ENCODE measurements at places on chromosomes 11 and 22. TPM values are rescaled to one million over a fixed set of nuclear protein-coding genes. Genes with fewer than 3 reads are reported as not detected.

YAP1 gene
- total RNA-seq, result 118 TPM

PTPRCAP gene
- not detected for total RNA-seq

UPK3A gene
- total RNA-seq, result not detected

RPS6KA4 gene
- 61.0 TPM for total RNA-seq

SERHL2 gene
- 2.8 TPM for total RNA-seq

NCF4 gene
- not detected for total RNA-seq

OR52E8 gene
- total RNA-seq, result not detected

SLC39A13 gene
- 183 TPM for total RNA-seq

TESMIN gene
- total RNA-seq, result 0.13 TPM

CHRM1 gene
- total RNA-seq, result not detected

DNA sequence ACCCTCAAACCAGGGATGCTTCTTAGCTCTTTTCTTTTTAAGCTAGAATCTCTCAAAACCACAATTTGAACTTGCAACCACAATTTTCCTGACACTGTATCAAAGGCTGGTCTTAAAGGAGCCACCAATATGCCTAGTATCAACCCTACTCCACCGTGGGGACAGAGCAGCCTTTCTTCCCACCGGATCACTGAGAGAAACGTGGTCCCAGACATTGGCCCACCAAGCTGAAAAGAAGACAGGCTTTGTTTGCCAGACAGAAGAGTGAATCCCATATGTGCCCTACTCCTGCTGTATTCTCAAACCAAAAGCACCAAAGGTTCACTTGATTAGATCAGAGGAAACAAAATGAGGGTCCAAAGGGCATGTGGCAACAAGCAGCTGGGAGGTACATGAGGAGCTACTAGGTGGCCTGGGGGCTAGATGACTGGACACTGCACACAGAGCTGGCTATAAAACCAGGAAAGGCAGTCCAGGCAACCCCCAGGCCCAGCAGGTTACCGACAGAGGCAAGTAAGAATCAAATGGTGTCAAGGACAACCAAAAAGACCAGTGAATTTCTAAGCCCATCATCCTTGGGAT is 3.6 kb upstream of the VWCE start:
- peak; percentile 19 for DNase-seq

DNA sequence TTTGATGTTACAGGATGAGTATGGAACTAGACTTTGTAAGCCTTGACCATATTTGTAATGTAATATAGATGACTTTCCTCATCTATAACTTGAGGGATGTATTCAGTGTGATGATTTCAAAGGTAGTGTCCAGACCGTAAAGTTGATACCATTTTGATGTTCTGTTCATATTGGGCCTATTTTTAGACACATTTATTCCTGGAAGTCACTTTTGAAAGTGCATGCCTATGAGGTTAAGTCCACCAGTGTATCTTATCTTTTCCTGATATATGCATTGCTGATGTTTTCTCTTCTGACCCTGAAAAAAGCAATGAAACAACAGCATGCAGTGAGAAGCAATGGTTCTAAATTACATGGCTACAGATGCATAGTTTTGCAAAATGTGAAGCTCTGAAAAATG is 244.7 kb upstream of the PDGFD start:
- DNase-seq, result no peak

- DNase-seq, result no peak
Observed at GRCh38 chr11:25928076-25928475, 403.9 kb upstream of the ANO3 start.

DNA sequence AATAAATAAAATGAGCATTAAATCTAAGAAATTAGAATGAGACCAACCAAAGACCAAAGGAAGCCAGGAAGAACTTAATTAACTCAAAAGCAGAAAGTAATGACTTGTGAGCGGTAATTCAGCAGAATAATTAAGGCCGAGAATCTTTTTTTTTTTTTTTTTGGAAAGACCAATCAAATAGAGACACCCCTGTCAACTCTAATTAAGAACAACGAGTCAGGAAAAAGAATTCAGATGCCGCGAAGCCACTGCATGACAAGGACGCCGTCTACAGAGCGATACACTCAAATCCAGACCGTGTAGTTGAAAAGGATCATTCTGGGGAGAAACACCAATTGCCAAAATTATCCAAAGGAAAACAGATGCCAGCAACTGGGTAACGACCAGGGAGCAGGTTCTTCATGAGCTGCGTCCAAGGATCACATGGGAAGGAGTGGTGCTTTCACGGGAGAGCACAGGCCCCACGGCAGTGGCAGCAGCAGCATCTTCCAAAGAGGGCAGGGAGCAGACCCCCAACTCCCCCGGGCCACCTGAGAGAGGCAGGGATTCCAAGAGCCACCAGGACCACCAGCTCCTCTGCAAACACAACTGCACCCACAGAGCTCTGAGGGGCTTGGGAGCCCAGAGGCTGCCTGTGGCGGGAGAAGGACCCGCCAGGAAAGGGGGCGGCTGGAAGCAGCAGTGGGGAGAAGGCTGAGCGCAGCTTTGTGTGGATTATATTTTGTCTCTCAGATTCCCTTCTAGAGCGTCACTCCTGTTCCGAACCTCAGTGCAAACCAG is 469.8 kb downstream of the BRD1 start:
- DNase-seq, result no peak

DNA sequence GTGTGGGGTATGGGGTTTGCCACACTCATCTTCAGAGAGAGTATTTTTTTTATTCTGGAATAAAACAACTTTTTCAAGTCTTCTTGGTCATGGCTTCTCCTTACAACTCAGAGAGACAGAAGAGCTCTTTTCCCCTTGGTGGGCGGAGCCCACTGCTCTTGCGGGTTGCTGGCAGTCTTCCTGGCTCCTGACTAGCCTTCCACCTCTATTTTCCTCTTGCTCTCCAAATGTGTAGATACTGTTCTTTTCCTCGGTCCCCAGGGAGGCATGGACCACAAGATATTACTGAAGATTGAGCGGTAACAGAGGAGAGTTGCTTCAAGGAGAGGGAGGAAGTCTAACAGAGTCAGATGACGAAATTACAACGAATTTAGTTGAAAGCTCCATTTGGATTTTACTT is 210.6 kb downstream of the NTM start:
- DNase-seq, result peak; percentile 68

DNA sequence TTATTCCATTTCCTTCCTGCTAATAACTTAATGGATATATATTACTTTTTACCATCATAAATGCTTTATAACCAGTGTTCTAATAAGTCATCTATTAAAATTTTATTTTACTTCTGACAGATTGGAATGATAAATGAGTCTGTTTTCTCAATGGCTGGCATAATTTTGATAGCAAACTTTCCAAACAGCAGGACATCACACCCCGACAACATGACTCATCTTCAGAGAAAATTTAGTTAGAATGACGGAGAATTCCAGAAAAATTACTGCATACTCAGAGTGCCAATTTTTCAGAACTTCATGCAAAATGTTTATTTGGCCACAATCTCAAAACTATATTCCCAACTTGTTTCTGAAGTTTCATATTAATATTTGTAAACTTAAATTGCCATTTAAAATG is 174.4 kb downstream of the SWAP70 start:
- DNase-seq, result peak; percentile 82

GRCh38 chr22:49521787-49522224 is 305.9 kb downstream of the BRD1 start:
- DNase-seq, result no peak

- no peak for DNase-seq
Observed at GRCh38 chr11:102611291-102611690, 13.8 kb downstream of the MMP20 start.

GRCh38 chr22:24176630-24177029 is 4.7 kb upstream of the SUSD2 start:
- DNase-seq, result no peak

DNA sequence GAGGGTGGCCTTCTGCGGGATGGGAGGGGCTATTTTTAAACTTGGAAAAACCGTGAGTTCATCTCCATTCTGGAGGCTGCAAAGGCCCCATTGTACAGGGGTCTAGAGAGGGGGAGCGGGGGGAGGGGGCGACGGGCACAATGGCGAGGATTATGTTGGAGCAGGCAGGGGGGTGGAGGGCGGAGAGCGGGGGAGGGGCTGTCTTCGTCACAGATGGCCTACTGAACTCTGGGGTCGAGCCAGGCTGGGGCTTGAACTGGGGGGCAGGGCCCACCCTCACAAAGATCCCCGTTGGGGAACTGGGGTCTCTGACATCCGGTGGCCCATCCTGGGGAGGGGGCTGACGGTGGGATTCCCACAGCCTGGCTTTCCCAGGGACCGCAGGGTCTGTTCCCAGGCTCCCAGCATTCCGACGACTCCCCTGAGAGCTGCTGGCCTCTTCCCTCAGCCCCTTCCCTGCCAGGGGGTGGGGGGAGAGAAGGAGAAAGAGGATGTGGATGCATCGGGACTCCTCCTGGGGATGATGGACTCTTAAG is 3.4 kb upstream of the MCAM start:
- no peak for DNase-seq
